Cardiac muscle cell (in vitro differentiated cells and primary cell): ENCODE measurements at places on chromosomes 16 and 17. TPM values are rescaled to one million over a fixed set of nuclear protein-coding genes. Genes with fewer than 3 reads are reported as not detected.

DNA sequence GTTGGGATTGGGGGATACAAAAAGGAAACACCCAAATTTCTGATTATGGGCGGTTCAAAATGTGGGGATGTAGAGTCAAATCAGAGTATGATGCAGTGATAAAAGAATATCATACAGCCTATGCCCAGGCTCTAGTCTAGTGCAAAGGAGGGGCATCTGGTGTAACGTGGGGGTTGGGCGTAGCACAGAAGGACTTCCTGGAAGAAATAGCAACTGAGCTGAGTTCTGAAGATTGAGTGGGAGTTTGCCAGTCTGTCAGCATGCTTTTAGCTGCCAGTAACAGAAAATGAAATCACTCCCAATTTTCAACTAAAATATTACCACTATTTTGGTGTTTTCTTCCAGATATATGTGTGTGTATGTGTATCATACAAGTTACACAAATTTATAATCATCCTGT, 196.9 kb downstream of the SPECC1 start:
- H3K36me3 ChIP-seq, result no peaks in the 10 kb centered on the region
- DNase-seq, result no peak
- H3K4me3 ChIP-seq, result no peak overlapping the region

DNA sequence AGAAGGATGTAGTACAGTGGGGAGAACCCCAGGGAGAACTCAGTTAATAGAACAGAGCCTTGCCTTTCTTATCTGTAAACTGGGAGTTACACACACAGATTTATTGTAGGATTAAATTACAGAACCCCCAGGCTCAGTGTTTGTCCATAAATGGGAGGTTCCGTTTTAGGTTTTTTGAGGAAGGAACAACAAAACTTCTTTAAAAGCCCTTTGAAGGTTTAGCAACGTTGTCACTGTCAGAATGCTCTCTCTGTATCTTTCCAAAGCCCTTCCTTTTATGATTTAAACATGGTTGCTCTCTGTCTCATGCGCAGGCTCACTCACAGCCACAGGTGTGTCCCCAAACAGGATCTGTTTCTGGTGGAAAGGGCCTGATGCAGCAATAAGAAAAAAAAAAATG, 9.4 kb upstream of the GNA13 start:
- H3K4me3 ChIP-seq, result no peak overlapping the region
- H3K27me3 ChIP-seq, result no peaks in the 10 kb centered on the region
- no peak overlapping the region for H3K27ac ChIP-seq
- H3K4me1 ChIP-seq, result peaks cover 9% of the 10 kb centered on the region
- no peak for DNase-seq

GRCh38 chr17:61219460-61219859, 180.2 kb upstream of the TBX2 start:
- H3K36me3 ChIP-seq, result no peaks in the 10 kb centered on the region
- peak; percentile 82 for DNase-seq
- no peaks in the 10 kb centered on the region for H3K27me3 ChIP-seq
- peak overlapping the region; percentile 15 for H3K27ac ChIP-seq
- no peak overlapping the region for H3K4me3 ChIP-seq

GRCh38 chr17:19590451-19590850, 56.8 kb downstream of the SLC47A1 start:
- H3K4me3 ChIP-seq, result no peak overlapping the region
- no peaks in the 10 kb centered on the region for H3K36me3 ChIP-seq
- H3K4me1 ChIP-seq, result no peaks in the 10 kb centered on the region

GRCh38 chr17:78225088-78225865, 6.2 kb upstream of the TMEM235 start:
- DNase-seq, result no peak
- H3K36me3 ChIP-seq, result no peaks in the 10 kb centered on the region
- H3K27ac ChIP-seq, result no peak overlapping the region
- H3K4me1 ChIP-seq, result no peaks in the 10 kb centered on the region
- H3K4me3 ChIP-seq, result no peak overlapping the region

- no peaks in the 10 kb centered on the region for H3K27me3 ChIP-seq
- H3K27ac ChIP-seq, result no peak overlapping the region
- DNase-seq, result no peak
- peaks cover 7% of the 10 kb centered on the region for H3K4me1 ChIP-seq
Measured at GRCh38 chr17:42053731-42054500, 3.5 kb upstream of the C17orf113 start.

Gene SLC35G6
- total RNA-seq, result not detected in 2 replicates

Gene SLC52A1
- total RNA-seq, result not detected in 2 replicates

DNA sequence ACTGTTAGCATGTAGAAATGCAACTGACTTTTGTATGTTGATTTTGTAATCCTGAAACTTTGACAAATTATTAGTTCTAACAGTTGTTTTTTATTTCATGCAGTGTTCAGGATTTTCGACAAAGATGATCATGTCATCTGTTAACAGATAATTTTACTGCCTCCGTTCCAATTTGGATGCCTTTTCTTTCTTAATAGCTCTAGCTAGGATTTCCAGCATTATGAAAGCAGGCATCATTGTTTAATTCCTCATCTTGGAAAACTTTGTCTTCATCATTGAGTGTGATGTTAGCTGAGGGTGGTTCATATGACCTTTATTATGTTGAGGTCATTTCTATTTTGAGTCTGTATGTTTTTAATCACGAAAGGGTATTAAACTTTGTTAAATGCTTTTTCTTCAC, 31.9 kb downstream of the RMI2 start:
- H3K36me3 ChIP-seq, result no peaks in the 10 kb centered on the region
- peaks cover 18% of the 10 kb centered on the region for H3K4me1 ChIP-seq
- H3K4me3 ChIP-seq, result no peak overlapping the region
- H3K27me3 ChIP-seq, result no peaks in the 10 kb centered on the region
- no peak for DNase-seq

- no peaks in the 10 kb centered on the region for H3K27me3 ChIP-seq
- H3K27ac ChIP-seq, result no peak overlapping the region
- no peak overlapping the region for H3K4me3 ChIP-seq
- no peaks in the 10 kb centered on the region for H3K36me3 ChIP-seq
- no peak for DNase-seq
- no peaks in the 10 kb centered on the region for H3K4me1 ChIP-seq
Measured at GRCh38 chr17:291587-291986, 61.0 kb downstream of the RPH3AL start.

Gene GLIS2
- 10.4 and 14.5 TPM in 2 replicates for total RNA-seq

DNA sequence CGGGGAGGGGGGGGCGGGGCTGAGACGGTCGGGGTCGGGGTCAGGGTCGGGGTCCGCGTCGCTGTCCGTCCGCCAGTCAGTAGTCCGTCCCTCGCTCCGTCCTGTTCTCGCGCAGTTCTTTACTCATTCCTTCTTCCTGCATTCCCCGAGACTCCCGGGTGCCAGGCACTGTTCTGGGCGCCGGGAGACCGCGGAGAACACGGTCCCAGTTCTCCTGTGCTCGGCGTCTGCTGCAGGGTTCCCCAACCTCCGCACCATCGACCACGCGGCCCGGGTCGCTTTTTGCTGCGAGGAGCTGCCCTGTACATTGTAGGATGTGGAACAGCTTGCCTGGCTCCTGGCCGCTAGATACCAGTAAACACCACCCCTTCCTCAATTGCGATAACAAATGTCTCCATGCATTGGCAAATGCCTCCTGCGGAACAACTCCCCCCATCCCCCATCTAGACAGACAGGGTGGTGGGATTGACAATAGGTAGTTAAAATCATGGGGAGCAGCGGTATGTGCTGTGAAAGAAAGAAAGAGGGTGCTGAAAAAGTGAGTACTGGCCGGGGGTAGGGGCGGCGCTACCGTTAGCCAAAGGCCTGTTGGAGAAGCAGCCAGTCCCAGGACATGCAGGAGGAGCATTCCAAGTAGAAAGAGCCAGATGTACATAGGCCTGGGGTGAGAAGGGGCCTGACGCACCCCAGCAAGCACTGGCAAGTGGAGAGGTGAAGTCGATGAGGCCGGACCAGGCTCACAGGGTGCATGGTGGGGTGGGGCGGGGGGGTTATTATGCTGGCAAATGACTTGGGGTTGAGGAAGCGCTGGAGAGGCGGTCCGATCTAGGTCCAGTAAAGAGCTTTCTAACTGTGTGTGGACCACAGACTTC, 631 bp downstream of the TRAF7 start:
- peak overlapping the region; percentile 91 for H3K4me3 ChIP-seq
- DNase-seq, result peak; percentile 74
- H3K4me1 ChIP-seq, result peaks cover 29% of the 10 kb centered on the region
- H3K27ac ChIP-seq, result peak overlapping the region; percentile 63

Gene COX6A2
- total RNA-seq, result 40.7 and 69.7 TPM in 2 replicates

DNA sequence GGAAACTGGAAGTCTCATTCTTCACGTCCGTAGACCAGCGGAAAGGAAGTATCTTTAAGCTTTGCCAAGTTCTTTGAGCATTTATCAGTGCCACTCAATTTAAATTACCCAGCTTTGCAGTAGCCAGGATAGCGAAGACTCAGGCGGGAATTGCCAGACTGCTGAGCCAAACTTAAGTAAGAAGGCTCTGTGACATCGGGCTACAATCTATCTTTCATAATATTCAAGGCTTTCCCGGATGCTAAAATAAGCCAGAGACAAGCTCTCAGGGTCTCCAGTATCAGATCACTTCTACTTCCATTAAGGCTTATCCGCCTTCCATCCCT, 436 bp upstream of the BRIP1 start:
- no peak for DNase-seq
- no peaks in the 10 kb centered on the region for H3K27me3 ChIP-seq
- H3K4me1 ChIP-seq, result peaks cover 7% of the 10 kb centered on the region
- peak overlapping the region; percentile 86 for H3K27ac ChIP-seq
- H3K4me3 ChIP-seq, result peak overlapping the region; percentile 74
- peaks cover 17% of the 10 kb centered on the region for H3K36me3 ChIP-seq

DNA sequence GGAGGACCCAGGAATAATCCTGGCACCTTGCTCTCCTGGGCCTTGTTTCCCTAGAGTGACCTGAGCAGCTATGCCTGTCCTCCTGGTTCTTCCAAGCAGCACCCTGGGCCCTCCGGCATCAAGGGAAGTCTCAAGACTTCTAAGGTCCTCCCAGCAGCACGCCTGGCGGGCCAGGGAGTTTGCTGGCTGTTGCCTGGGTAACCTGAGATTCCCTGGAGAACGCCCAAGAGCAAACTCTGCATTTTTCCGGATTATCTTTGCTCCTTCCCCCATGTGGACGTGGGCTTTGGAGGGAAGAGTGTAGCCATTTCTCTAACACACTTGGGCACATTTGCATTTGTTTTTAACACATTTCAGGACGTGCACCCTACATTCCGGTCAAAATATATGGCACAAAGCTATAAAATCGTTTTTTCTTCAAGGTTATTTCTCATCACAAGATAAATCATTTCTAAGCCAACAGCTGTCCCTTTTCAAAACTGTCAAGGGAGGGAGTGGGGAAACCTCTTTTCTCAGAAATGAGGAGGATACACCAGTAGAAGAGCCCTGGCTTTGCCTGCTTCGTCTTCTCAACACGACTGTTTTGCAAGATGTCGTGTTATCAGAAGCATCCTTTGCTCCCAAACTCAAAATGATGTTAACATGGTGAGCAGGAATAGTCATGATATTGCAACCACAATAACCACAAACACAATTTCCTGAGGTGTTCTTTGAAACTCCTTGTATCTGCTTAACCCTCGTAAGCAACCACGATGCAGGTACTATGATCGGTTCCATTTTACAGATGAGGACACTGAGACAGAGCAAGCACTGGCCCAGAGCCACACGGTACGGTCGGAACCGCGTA, 116.5 kb downstream of the ADCY9 start:
- peak; percentile 93 for DNase-seq
- peaks cover 4% of the 10 kb centered on the region for H3K4me1 ChIP-seq
- H3K4me3 ChIP-seq, result no peak overlapping the region

GRCh38 chr16:65070831-65071432, 50.9 kb downstream of the CDH11 start:
- H3K27ac ChIP-seq, result no peak overlapping the region
- H3K36me3 ChIP-seq, result no peaks in the 10 kb centered on the region
- H3K4me1 ChIP-seq, result peaks cover 9% of the 10 kb centered on the region
- peak; percentile 23 for DNase-seq
- H3K4me3 ChIP-seq, result no peak overlapping the region

DNA sequence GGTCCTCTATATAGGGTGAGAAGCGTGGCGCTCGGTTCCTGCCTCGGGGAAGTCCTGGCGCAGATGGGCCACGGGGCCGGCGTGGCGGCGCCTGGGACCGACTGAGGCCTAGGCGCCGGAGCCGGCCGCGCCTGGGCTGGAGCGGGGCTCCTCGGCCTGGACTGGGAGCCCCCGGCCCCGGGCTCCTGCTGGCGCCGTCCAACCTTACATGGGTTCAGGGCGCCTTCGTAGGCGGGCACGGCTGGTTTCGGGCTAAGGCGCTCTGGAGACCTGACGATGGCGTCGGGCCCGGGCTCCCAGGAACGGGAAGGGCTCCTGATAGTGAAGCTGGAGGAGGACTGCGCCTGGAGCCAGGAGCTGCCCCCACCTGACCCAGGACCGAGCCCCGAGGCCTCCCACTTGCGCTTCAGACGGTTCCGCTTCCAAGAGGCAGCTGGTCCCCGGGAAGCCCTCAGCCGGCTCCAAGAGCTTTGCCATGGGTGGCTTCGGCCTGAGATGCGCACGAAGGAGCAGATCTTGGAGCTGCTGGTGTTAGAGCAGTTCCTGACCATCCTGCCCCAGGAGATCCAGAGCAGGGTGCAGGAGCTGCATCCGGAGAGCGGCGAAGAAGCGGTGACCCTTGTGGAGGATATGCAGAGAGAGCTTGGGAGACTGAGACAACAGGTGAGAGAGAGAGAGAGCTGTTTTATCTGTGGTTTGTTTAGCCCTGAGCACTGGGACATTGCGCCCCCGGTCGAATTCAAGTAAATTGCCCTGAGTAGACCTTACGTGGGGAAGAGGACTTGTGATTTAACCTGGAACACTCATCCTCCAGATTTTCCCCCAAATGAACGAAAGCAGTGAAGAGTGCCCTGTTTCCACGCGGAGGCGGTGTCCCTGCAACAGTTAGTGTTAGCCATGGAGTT, 504 bp downstream of the ZNF263 start:
- H3K4me3 ChIP-seq, result peak overlapping the region; percentile 90
- no peak for DNase-seq
- H3K36me3 ChIP-seq, result no peaks in the 10 kb centered on the region

Gene NHLRC4
- 3.6 and 3.9 TPM in 2 replicates for total RNA-seq

GRCh38 chr17:40952661-40953060, 14.1 kb downstream of the KRT39 start:
- no peaks in the 10 kb centered on the region for H3K36me3 ChIP-seq
- no peaks in the 10 kb centered on the region for H3K4me1 ChIP-seq
- H3K4me3 ChIP-seq, result no peak overlapping the region
- no peaks in the 10 kb centered on the region for H3K27me3 ChIP-seq
- H3K27ac ChIP-seq, result no peak overlapping the region
- no peak for DNase-seq

GRCh38 chr16:22188595-22189442, 17.3 kb upstream of the EEF2K start:
- DNase-seq, result peak; percentile 97
- H3K27me3 ChIP-seq, result no peaks in the 10 kb centered on the region
- H3K27ac ChIP-seq, result no peak overlapping the region
- H3K4me3 ChIP-seq, result no peak overlapping the region
- no peaks in the 10 kb centered on the region for H3K36me3 ChIP-seq
- H3K4me1 ChIP-seq, result peaks cover 10% of the 10 kb centered on the region

DNA sequence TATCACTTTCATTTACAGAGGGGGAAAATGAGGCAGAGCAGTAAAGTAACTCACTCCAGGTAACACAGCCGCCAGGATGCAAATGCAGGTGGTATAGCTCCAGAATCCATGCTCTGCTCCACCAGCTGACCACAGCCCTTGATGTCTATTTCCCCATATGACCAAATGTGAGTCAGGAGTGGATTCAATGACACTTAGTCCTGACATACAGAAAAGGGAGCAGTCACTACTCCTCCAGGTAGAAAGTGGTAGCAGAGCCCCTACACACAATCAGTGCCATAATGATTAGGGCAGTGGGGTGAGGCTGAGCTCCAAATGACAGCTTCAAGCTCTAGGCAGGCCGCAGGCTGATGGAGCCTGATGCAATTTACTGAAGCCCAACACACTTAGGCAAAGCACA, 43.3 kb upstream of the GFOD2 start:
- no peak overlapping the region for H3K4me3 ChIP-seq
- H3K27ac ChIP-seq, result no peak overlapping the region
- no peaks in the 10 kb centered on the region for H3K4me1 ChIP-seq
- H3K36me3 ChIP-seq, result no peaks in the 10 kb centered on the region
